ENCODE measurements at places on chromosomes 5 and 9.

DNA sequence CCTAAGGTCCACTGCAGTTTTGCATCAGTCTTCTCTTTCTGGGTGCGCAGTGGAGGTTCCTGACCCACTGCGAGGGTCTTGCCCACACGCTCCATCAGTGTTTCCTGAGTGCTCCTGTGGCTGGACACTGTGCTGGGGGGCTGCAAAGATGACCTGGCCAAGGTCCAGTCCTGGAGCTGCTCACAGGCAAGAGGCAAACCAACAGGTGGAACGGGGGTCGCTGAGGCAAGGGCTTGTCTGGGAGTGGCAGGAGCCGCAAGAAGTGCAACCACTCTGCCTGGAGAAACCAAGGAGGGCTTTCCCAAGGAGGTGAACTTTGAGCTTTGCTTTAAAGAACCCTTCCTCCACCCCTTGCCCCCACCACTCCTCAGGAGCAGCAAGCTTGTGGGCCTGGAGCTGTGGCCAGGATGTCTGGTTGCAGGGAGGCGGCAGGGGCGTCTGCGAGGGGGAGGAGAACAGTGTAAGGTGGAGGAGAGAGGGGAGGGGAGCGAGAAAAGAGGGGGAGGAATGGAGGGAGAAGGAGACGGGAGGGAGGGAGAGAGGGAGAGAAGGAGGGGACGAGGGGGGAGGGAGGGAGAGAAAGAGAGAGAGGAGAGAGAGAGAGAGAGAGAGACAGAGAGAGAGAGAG, 444 bp upstream of the CPLX2 start:
- no peak for DNase-seq

DNA sequence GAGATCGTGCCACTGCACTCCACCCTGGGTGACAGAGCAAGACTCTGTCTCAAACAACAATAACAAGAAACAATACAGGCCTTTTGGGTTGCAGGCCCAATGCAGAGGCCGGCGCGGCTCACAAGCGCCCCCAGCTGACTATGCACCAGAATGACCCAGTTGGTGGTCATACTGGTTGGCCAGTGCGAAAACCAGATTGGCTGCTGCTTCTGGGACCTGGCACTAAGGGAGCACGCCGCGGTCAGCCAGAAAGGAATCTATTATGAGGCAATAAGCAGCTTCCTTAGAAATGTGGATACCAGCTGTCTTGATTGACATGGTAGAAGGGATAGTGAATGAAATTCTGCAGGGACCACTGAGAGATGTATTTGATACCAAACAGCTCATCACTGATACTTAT, 35.0 kb downstream of the RANBP17 start:
- DNase-seq, result no peak

- DNase-seq, result no peak
Observed at GRCh38 chr9:115952430-115953292, 200.9 kb upstream of the PAPPA start.

DNA sequence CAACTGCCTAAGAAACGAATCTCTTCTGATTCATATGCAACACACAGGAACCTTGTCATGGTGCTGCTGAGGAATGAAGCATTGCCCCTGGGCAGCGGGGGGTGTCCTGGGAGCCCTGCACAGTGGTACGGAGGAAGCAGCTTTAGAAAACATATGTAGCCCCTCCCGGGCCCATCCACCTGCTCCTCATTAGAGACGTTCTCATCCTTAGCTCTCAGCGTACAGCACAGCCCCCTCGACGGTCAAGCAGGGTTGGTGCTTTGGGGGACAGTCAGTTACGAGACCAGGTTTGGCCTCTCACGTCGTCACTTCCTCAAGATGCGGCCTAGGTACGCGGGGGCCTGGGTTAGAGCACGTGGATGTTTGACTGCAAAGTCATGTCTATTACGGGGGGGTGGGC, 28.4 kb upstream of the LAMC3 start:
- no peak for DNase-seq

DNA sequence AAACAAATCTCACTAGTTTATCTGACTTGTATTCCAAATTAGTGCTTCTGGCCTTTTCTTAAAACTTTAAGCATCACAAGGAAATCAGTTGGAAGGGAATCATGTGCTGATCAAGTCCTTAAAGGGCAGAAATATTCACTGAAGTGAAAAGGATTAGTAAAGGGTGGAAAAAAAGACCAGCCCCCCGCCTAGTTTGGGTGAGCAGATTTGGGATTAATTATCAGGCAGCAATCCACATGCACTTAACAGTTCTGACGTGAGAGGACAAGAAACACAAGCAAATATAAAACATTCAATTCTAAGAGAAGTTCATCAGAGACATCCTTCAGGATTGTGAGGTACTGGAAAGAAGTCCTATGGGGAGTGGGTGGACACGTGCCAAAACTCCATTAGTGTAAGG, at the start of gene TYRP1:
TYRP1 (plus strand) TSS at position 245 of the 400 bp plus-strand sequence. CDS start 612 bp downstream, outside the sequence.
- no peak for DNase-seq

DNA sequence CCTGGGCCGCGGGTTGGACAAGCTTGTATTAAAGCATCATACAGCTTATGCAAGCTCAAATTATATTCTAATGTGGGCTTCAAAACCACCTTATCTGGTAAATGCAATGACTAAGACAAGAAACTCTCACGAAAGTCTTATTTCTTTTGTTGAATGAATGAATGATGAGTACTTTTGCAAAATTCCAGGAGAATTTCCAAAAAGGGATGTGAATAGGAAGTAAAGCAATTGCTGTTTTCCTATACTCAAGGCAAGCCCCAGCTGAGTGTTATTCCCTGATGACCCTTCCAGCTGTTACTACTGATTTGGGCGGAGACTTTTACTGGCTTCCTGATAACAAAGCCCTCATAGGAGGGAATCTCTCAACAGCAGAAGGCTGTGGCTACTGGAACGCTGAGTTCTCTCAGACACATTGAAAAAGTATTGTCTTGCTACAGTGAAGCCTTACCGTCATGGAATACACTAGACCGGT, 162.8 kb downstream of the SREK1 start:
- no peak for DNase-seq

DNA sequence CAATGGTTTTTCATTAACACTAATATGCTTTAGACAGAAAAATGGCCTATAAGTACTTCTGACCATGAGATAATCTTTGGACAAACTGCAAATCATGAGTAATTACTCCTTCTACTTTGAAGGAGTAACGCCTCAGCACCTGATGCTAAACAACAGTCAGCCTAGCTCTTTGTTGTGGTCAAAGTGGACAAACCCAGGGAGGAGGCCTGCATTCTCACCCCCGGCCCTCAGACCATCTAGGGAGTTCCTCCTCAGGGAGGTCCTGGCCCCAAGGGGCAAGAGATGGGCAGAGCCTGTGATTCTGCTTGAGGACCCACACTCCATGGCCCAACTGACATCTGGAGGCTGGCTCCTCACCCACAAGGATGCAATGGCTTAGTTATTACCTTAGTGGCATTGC, 48.2 kb upstream of the ANGPTL2 start:
- DNase-seq, result no peak

All from stimulated activated CD8-positive, alpha-beta memory T cell treated with anti-CD3 and anti-CD28 coated beads, Interleukin-7, amount 100 ng/mL, for 4 hours (primary cell).